CD4-positive, alpha-beta T cell treated with Interleukin-2 at 100 ng/mL for 4 hours (primary cell): ENCODE measurements at places on chromosomes 2 and 18.
A peak's percentile ranks its signal among the peaks of the same experiment; 100 is the strongest.

GRCh38 chr2:237669628-237670392 lies 42.4 kb downstream of the LRRFIP1 start:
- DNase-seq, result no peak

GRCh38 chr18:48914581-48915251 lies 36.0 kb downstream of the SMAD7 start:
- DNase-seq, result no peak

DNA sequence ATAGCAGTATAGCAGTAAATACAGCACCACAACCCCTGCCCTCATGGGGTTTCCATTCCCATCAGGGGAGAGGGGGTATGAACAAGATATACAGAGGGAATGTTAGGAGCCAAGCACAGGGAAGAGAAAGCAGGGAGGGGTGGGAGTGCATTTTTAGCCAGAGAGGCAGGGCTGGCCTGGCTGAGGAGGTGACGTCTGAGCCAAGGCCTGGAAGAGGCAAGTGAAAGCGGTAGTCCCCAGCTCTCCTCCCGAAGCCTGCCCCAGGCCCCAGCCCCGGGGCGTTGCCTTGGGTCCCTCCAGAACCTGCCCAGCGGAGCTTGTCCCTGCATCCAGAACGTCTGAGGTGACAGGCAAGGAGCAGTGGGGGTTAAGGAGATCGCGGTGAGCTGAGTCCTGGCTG lies 45.1 kb upstream of the FOSL2 start:
- DNase-seq, result no peak

- no peak for DNase-seq
Observed at GRCh38 chr2:161355983-161356382, 47.8 kb downstream of the PSMD14 start.

GRCh38 chr2:1910592-1911246 lies 166.4 kb upstream of the PXDN start:
- no peak for DNase-seq

DNA sequence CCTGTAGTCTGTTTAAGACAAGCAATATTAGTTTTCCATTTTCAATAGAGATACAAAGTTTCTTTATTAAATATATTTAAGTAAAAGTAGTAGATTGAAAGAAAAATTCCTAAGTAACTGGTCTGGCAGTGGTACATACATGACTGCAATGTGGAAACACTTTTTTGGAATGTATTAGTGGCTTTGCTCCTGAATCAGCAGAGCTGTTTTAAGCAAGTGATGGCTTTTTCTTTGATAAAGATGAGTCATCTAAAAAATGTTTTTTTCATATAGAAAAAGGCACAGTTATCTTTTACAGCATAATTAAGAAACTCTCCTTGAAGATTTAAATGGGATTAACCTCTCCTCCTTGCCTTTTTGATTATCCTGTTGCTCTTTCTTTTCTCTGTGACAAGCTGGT lies 34.9 kb downstream of the KDM3A start:
- DNase-seq, result no peak

- no peak for DNase-seq
Observed at GRCh38 chr2:168993538-168993937, 37.6 kb downstream of the ABCB11 start.

GRCh38 chr18:31204833-31205232 lies 42.2 kb upstream of the DSC1 start:
- no peak for DNase-seq

DNA sequence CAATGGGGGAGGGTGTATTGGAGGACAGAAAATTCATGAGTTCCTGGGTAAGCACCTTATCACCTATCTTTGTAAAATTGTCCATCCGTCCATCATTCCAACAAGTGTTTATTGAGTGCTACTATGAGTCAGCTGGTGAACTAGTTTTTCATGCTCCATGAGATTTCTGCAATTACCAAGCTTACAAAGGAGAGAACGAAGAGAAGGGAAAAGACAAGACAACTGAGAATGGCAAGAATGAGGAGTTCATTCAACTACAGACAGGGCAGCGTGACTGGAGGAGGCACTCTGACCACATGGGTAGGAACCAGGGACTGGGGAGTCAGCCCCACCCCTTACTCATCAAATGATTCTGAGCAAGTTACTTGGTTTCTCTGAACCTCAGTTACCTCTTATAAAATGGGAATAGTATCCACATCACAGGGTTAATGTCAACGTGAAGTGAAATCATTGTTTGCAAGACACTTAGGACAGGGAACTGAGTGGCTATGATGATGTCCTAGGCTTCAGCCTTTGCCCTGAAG lies 18.6 kb upstream of the TXNDC2 start:
- DNase-seq, result no peak

DNA sequence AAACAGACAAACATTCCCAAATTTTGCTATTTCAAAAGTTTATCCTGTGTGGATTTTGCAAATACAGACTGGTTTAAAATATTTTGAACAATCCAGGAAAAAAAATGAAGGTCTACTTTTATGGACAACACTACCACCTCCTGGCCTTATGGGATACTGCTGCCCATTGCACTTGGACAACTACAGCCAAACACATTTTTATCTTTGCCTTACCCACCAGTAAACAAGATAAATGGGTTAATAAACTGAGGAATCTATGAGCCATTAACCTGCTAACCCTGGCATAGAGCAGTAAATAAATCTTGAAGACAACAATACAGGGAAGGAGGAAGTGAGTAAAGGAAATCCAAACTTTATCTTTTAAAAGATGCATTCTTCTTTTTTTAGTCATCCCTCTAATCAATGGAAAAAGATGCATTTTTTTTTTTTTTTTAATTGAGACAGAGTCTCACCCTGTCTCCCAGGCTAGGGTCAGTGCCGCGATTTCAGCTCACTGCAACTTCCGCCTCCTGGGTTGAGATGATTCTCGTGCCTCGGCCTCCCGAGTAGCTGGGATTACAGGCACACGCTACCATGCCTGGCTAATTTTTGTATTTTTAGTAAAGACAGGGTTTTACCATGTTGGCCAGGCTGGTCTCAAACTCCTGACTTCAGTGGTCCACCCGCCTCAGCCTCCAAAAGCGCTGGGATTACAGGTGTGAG lies 2.1 kb upstream of the SPIRE1 start:
- DNase-seq, result peak; percentile 50

GRCh38 chr2:237165405-237166276 lies 80.0 kb downstream of the COPS8 start:
- no peak for DNase-seq

GRCh38 chr2:117341690-117342089 lies 472.8 kb upstream of the DDX18 start:
- DNase-seq, result no peak

DNA sequence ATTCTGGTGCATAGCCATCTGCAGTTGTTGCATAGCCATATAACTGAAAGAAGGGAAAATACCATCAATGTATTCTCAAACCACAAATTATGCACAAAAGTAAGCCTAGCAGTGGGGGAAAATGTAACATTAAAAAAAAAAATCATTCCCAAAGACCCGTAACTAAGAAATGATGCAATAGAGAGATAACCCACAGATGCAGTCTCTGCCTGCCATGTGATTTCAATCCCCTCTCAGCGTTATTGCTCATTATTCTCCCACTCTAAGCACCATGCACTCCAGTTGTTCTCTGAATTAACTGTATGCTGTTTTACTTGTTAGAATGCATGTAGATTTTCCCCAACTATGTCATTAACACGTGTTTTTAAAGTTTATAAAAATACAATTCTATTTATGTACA lies 14.1 kb downstream of the DSC1 start:
- no peak for DNase-seq

GRCh38 chr2:119066272-119066804 lies 92.2 kb downstream of the C1QL2 start:
- no peak for DNase-seq
